Bone marrow (tissue), 2 donors: ENCODE measurements at places on chromosomes 5 and 9.

DNA sequence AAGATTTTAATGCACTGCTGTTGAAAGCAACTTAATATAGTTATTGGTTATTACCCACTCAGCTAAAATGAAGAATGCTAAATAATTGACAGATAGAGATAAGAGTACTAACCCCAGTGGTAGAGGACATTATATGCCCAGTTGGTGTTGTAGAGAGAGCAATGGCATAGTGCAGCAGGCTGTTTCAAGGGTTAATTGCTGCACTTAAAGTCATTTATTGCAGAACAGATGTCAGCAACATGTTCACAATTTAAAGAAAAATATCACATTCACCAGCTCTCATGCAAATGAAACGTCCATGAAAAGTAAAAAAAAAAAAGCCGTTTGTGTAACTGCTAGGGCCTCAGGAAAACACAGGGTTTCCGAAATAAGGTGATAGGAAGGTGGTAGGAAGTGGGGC is 254.6 kb downstream of the MTRR start:
- no peak for DNase-seq

GRCh38 chr5:180007582-180007981 is 64.0 kb downstream of the RNF130 start:
- DNase-seq = no peak

DNA sequence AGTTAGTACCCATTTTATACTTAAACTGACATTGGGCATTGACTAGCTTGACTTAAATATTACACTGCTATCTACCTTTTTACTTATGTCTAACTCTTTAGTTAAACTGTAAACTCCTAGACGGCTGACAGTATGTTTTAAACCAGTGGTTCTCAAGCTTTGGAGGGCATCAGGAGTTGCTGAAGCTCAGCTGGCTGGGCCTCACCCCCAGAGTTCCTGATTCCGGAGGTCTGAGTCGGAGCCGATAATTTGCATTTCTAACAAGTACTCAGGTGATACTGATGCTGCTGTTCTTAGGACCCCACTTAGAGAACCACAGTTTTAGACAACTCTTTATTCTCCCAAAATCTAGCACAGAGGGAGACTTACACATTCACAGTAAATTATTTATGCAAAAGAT is 63.3 kb upstream of the PCA3 start:
- no peak for DNase-seq

DNA sequence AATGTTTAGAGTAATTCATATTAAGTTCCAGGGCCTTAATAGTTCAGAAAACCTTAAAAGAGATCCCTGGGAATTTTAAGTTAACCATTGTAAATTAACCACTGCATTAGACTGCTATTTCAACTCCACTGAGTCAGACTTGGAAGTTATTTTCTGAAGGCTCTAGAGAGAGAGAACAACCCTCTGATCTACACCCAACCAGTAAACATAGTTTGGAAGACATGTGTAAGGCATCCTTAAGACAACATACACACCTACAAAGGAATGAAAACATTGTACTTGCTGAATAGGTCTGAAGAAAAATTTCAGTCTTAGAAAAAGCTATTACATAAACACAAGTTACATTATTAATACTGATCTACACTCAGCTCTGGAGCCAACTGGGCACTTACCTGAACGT is 158.2 kb upstream of the FST start:
- DNase-seq = no peak

DNA sequence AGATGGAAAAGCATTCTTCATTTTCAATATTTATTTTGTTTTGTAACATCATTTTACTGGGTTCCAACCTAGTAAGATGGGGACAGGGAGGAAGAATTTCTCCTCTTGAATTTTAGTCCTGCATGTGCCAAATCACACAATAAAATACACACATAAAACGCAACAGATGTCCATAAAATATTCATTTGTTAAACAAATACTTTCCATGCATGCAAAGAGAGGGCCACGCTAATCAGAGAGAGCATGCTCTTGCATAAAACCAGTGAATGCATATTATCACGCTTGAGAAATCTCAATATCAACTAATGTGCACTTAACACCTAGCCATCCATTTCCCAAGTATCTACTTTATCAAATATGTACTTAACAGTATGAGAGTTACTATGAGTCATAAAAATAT is 212.6 kb upstream of the TARS1 start:
- no peak for DNase-seq

GRCh38 chr9:93596399-93596798 is 20.0 kb downstream of the PHF2 start:
- DNase-seq = no peak

DNA sequence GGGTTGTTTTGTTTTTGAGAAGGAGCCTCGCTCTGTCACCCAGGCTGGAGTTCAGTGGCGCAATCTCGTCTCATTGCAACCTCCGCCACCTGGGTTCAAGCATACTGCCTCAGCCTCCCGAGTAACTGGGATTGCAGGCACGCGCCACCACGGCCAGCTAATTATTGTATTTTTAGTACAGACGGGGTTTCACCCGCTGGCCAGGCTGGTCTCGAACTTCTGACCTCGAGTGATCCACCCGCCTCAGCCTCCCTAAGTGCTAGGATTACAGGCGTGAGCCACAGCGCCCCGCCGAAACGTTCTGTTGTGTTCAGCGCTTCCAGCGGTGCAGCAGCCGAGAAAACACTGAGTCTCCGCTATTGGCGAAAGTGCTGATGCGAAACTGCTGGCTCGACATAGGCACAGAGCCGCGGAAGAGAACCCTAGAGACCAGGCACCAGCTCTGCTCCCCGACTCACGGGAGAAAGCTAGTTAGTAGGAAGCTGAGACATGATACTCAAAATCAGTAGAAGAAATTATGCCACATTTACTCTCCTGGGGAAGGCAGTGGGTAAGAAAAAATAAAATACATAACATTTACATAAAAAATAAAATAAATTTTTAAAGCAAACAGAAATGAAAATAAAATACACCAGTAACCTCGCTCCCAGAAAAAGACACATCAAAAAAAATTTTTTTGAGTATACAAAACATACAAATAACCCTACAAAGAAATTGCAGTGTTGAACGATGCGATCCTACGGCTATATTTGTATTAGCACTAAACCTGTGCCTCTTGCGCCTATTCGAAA is 31.6 kb downstream of the ANXA2R start:
- peak; percentile 83 for DNase-seq

DNA sequence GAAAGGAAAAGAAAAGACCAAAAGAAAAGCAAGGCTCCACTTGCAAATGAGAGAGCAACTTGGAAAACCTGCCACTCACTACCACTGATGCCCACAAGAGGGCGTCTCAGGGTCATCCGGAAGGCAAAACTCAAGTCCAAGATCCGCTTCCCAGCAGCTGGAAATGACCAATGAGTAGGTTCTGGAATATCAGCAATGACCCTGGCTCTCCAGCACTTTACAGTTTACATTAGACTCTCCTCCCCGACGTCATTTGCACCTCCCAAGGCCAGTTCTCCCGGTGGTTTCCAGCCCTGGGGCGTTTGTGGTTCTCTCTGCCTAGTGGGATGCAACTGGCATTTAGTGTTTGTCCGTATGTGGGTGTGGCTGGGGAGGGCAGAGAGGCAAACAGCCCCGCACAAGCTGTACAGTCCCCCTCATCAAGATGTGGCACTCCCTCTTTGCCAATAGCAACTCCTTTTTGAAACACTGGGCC is 193.8 kb upstream of the ZNF618 start:
- DNase-seq = no peak

GRCh38 chr9:97703437-97704344 is 6.6 kb upstream of the XPA start:
- no peak for DNase-seq

DNA sequence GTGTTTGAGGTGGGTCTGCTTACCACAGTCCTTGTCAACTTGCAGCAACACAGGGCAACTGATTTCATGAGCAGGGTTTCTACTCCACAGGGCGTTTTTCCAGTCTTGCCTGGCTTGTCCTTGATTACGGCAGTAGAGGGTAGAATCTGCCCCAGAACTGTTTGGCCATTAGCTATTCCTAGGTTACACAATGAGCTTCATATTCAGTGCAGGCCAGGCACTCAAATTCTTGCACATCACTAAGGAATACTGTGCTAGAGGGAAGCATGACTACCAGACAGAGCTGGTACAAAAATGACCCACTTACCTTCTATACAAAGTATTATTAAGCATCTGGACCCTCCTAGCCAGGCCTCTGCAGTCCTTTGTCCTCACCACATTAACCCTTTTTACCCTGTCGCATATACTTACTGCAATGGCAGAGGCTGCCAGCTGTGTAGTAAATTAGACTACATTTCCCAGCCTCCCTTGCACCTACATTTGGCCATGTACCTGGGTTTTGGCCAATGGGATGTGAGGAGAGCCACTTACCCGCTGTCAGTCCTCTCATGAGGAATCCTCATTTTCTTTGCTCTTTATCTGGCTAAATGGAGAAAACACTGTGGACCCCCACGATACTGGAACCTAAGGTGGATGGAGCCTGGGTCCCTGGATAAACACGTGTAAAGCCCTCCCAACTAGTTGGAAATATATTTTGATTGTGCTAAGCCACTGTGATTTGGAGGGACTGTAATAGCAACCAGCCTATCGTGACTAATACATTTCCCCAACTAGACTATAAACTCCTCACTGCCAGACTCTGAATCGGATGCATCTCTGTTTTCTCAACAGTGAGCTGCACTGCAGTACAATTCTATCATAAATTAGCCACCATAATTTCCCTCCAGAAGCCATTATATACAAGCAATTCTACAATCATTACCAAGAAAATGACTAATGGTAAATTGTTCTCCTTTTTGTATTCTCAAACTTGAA is 218.7 kb downstream of the GLIS3 start:
- no peak for DNase-seq
